ENCODE measurements at places on chromosomes 5 and 9. TPM values are rescaled to one million over a fixed set of nuclear protein-coding genes. Genes with fewer than 3 reads are reported as not detected.

Gene NR2F1-AS1
- total RNA-seq: 2.1 TPM

Gene TARS1
- total RNA-seq: 445 TPM

Gene SMIM15
- total RNA-seq: 51.8 TPM

Gene TAF1L
- not detected for total RNA-seq

- DNase-seq: no peak
Measured at GRCh38 chr9:117858561-117858960, 154.4 kb downstream of the TLR4 start.

- DNase-seq: no peak
Measured at GRCh38 chr9:70257991-70258691, 637 bp upstream of the SMC5 start.

GRCh38 chr9:96075111-96075510 is 199.6 kb downstream of the ERCC6L2 start:
- DNase-seq: no peak

GRCh38 chr5:72067682-72068470 is 39.4 kb upstream of the MAP1B start:
- DNase-seq: no peak

Data from H1 (cell line).